ENCODE measurements at places on chromosomes 3 and 15. TPM values are rescaled to one million over a fixed set of nuclear protein-coding genes. Genes with fewer than 3 reads are reported as not detected.

Gene ARHGEF3
- total RNA-seq, result 33.0 TPM

Gene HRG
- total RNA-seq, result not detected

Gene PLA2G4D
- total RNA-seq, result not detected

Gene PP2D1
- total RNA-seq, result not detected

Gene OXNAD1
- 27.4 TPM for total RNA-seq

Gene UCN2
- total RNA-seq, result 0.33 TPM

Gene FSTL1
- total RNA-seq, result 786 TPM

Gene SEMA7A
- total RNA-seq, result 14.7 TPM

Data from camera-type eye (tissue), 1 donor.